ENCODE measurements at places on chromosomes 3 and 15.
A peak's percentile ranks its signal among the peaks of the same experiment; 100 is the strongest.

DNA sequence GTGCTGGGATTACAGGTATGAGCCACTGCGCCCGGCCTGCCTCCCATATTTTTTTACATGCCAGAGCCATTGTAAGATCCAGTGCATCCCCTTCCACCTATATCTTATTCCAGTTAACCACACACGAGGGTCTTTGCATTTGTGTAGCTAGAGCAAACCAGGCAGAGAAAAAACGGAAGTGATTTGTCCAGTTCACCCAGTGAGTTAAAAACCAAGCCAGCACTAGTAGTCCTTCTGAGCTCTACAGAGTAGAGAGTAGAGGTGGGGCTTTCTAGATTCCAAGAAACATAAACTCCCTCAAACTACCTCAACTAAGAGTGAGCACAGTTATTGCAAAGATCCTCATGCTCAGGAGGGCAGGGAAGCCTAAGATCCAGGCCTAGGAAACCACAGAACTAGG lies 34.7 kb downstream of the TMEM158 start:
- DNase-seq = no peak

DNA sequence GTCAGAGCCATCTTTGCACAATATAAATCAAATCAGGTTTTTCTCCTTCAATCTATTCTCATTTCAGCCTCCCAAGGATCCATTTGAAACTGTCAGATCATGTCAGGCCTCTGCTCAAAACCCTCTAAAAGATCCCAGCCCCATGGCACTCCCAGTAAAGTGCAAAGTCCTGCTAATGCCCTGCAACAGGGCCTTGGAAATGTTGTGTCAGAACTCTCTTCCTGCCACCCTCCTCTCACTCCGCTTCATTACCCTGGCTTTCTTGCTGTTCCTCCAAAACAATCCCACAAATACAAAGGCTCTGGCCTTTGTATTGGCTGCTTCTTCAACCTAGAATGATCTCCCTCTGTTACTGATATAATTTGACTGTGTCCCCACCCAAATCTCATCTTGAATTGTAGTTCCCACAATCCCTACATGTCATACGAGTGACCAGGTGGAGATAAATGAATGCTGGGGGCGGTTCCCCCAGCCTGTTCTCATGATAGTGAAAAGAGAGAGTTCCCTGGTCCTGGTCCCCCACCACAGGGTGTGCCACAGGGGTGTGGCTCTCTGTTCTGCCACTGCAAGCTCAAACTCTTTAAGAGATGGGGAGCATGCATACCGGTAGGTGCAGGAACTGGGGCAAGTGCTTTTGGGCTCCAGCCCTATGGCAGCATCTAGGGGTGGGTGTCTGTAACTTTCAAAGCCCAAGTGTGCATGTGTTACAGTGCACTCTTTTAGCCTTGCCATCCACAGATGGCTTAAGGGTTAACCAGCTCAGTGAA lies 22.9 kb upstream of the TRA2B start:
- no peak for DNase-seq

GRCh38 chr3:7585052-7585451 lies 724.1 kb downstream of the GRM7 start:
- no peak for DNase-seq

- no peak for DNase-seq
Measured at GRCh38 chr3:87855616-87856015, 203.2 kb downstream of the CGGBP1 start.

GRCh38 chr3:47705391-47705790 lies 76.3 kb downstream of the SMARCC1 start:
- DNase-seq = no peak

DNA sequence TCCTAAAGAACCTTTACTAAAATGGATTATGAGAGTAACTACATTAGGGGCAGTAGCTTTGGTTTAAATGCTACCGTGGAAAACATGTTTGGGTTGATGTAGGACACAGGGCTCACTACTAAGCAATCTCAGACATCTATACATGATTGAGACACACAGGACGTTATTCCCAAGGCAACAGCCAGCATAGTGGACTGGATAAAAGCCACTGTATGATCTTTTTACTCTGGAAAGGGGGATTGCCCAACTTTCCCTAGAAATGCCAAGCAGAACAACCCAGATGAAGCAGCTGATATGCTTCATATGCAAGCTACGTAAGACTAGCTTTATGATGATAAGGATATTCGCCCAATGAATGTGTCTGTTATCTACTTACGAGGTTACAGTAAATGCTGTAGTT lies 144.6 kb downstream of the MYO9A start:
- no peak for DNase-seq

DNA sequence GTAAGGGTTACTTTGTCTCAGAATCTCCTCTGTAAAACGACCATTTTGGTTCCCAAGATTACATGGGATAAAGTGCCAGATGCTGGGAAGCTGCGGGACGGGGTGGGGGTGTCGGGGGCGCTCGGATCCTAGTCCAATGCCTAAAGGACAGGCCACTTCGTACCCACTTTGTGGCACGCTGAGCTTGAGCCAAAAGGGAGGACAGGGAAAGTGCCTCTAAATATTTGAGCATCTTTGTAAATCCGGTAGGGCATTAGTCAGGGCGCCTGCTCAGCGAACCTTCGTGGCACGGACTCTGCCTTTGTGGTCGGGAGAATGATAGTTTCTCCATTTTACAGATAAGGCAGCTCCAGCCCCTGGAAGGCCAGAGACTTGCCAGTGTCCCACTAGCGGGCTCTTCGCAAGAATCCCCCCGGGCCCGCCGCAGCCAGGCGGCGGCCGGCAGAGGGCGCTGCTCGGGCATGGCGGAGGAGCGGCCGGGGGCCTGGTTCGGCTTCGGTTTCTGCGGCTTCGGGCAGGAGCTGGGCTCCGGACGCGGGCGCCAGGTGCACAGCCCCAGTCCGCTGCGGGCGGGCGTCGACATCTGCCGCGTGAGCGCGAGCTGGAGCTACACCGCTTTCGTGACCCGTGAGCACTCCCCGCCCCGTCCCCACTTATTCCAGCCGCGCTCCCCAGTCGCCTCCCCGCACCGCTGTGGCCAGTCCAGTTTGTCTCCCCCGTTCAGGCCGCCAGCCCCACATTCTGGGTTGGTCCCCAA lies 1.8 kb downstream of the RCCD1 start:
- peak; percentile 93 for DNase-seq

DNA sequence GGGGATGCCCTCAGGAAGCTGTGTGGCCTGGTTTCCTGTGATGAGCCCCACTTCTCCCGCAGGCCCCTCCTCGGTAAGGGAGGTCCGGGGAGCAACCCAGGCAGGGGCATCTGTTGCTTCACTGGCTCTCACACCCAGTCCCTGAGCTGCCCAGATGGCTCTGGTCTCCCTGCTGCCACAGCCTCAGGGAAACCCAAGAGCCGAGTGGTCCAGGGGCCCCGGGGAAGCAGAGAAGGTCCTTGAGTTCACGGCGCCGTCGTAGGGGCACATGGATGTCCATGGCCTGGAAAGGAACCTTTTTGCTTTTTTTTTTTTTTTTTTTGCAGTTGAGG lies 13.3 kb upstream of the LRRC15 start:
- DNase-seq = no peak

- DNase-seq = peak; percentile 18
Measured at GRCh38 chr3:108342837-108343486, 46.6 kb downstream of the HHLA2 start.

DNA sequence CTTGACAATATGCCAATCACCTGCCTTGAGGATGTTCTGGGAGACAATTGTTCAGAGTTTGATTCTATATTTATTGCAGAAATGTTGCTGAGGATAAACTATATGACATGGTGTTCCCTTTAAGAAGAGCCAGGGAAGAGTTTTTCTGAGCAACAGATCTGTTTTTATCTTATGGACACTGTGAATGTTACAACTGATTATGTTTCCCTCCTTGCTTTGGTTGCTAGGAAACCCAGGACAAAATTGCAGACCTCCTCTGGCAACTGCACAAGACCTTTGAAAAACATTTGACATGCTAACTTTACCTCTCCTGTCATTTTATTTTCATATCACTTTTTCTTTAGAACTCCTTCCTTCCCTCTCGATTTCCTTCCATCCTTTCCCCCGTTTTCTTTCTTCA lies 8.2 kb upstream of the TM6SF1 start:
- no peak for DNase-seq

DNA sequence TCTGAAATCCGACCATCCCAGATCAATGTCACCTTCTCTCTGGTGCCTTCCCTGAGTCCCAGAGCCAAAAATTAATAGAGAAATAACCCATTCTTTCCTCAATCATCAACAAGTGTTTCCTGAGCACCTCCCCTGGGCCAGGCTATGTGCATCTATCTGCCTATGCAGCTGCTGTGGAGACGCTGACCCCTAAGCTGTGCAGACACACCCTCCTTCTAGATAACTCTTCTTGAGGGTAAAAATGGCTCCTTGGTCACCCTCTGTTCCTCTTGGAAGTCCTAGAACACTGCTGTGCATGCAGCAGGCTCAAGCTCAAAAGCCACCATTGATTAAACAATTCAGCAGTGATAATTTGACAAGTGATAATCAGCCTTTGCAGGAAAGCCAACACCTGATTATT lies 18.4 kb downstream of the CA12 start:
- no peak for DNase-seq

- no peak for DNase-seq
Measured at GRCh38 chr3:123739106-123739505, 145.0 kb downstream of the MYLK start.

DNA sequence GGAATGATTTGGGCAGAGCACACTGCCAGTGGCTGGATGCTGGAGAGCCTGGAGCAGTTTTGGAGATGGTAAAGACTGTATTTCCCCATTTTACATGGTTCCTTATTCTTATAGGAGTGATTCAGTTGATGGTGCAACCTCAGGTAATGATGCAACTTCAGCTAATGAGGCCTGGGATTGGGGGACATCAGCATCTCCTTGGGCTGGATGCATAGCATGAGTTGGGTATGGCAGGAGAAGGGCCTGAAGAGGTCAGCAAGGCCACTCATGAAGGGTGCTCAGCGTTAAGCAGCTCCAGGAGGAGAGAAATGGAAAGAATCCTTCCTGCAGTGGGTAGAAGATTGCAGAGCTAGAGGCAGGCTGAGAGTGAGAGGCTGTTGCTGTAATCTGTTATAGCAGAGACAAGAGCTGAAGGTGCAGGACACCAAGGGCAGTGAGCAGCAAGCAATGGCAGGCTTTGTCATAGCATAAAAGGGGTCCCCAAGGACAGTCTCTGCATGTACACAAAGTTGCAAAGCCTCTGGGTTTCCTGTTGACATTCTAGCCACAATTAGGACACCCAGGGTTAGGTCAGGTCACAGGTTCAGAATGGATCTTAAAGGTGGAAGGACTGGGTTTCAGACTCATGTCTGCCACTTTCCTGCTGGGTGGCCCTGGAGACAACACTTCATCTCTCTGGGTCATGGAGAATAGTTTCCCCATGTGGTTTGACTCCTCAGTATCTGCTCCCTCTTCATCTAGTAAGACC lies 29.5 kb upstream of the SNRK start:
- no peak for DNase-seq

- DNase-seq = no peak
Measured at GRCh38 chr3:42053476-42053875, 37.7 kb upstream of the TRAK1 start.

DNA sequence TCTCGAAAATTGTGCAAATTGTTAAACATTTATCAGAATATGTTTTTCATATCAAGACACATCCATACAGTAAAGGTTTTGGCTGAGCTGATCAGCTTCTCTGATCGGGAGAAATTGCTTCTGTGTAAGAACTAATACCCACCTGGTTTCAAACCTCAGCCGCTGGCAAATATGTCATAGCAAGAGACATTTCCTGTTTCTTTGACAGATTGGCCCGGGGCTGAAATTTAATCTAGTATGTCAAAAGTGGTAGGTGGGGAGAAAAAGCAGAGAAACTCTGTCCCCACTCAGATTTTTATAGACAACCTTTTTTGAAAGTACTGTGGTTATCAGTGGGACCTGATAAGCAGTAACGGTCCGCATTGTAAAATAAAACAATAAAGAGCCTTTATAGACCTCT lies 88.8 kb upstream of the SLC24A5 start:
- no peak for DNase-seq

DNA sequence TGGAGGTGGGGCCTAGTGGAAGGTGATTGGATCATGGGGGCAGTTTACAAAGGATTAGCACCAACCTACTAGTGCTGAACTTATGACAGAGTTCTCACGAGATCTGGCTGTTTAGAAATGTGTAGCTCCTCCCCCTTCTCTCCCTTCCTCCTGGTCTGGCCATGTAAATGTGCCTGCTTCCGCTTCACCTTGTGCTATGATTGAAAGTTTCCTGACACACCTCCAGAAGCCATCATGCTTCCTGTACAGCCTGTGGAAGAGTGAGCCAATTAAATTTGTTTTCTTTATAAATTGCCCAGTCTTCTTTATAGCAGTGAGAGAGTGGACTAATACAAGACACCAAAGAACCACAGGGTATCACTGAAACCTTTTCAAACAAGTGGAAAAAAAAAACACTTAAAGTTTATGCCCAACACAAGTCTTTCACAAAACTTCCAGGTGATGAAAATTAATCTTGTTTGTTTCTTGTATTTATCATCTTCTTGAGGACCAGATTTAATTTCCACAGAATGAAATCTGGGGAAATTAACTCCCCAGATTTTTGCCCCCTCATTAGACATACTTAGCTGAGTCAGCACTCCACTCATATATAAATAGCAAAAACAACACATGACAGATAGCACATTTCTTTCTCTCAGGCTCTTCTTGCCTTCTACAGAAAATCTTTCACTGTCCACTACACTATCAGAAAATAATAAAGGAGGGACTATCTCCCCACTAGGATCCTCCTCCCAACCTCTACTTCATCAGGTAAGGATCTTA lies 847.2 kb downstream of the TUSC7 start:
- DNase-seq = no peak

DNA sequence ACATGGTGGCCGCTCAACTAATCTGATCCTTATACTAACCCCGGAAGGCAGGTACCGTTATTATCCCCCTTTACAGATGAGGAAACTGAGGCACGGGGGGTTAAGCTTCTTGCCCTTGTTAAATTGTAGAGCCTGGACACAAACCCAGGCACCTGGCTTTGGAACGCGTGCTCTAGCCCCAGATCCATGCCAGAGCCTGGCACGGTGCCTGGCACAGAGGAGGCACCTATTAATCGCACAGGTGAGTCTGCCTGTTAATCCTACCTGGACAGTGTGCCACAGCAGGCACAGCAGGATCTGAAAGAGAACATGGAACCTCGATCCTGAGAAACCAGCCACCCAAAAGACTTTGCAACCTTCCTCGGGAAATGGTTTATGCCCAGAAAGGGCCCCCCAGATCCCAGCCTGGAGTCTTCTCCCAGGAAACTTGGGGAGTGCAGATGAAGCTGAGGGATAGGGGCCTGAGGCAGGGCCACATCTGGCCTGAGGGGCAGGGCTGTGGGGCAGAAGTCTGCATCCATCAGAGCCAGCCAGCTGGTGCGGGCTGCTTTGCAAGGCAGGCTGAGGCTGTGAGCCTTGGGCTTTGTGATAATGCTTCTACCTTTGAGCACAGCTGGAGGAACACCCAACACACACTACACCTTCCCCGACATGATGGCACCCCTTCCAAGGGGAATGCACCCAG lies 55.3 kb upstream of the SLC6A1 start:
- no peak for DNase-seq

- no peak for DNase-seq
Measured at GRCh38 chr3:57733790-57734189, 22.3 kb upstream of the SLMAP start.

Measured in stomach (tissue), 19 donors.